ENCODE measurements at places on chromosomes 5 and 9. TPM values are rescaled to one million over a fixed set of nuclear protein-coding genes. Genes with fewer than 3 reads are reported as not detected.

CMYA5 gene
- total RNA-seq, result 1.1 TPM

SPATA31C1 gene
- total RNA-seq, result 0.15 TPM

PAPPA gene
- 0.17 TPM for total RNA-seq

SHC3 gene
- 1.3 TPM for total RNA-seq

CCL21 gene
- total RNA-seq, result not detected

CD180 gene
- total RNA-seq, result not detected

PCDHGA12 gene
- total RNA-seq, result 1.3 TPM

GNAQ gene
- 51.5 TPM for total RNA-seq

IGFBPL1 gene
- total RNA-seq, result 37.9 TPM

LRRC26 gene
- total RNA-seq, result 0.55 TPM

TIGD6 gene
- total RNA-seq, result 1.2 TPM

TBC1D13 gene
- total RNA-seq, result 30.3 TPM
